ENCODE measurements at places on chromosomes 2 and 18.
A peak's percentile ranks its signal among the peaks of the same experiment; 100 is the strongest.

- no peak for DNase-seq
These were observed 103.2 kb downstream of the WDSUB1 start for GRCh38 chr2:159183346-159183745.

DNA sequence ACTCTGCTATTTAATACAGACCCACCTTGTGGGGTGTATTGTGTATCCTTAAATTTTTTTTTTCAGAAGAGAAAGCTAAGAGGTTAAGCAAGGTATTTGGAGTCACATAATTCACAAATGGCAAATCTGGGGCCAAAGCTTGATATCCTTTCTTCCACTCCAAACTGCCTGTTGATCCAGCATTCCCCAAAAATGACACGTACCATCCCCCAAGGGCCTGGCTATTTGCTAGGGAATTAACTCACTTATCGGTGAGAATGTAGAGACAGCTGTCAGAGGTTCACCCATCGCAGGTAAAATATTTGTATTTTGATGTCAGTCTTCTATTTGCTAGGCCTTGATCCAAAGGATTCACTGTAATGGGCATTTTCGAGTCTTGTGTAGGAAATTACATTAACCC, 103.6 kb upstream of the FZD7 start:
- DNase-seq = no peak

DNA sequence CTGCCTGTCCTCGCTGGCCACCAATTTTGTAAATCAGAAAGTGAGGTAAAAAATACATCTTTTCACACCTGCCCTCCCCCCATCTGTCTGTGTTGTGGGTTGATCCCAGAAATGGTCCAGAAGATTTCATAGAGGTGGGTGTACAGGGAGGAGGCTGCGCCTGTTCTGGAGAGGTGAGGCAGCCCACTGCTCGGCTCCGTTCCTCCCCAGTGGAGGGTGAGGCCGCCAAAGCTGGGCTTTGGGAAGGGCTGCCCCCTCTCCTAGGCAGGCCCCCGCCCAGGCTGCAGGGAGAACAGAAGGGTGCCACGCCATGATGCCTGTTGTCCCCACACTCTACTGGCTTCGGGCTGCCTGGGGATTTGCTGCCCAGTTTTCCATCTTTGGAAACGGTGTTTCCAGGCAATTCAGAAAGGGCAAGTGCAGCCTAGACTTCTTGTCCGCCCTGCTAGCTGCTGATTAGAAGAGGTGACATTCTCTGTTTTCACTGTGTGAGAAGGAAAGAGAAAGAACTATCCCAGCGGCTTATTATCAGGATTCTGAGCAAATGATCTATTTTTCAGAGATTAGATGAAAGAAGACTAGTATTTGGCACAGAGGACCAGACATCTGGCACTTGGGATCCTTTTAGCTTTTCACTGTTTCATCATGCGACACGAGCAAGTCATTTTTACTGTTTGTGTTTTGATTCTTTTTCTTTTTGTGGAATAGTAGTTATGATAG, 18.7 kb downstream of the SMARCAL1 start:
- no peak for DNase-seq

- DNase-seq = no peak
These were observed 36.7 kb downstream of the FTCDNL1 start for GRCh38 chr2:199814101-199814816.

DNA sequence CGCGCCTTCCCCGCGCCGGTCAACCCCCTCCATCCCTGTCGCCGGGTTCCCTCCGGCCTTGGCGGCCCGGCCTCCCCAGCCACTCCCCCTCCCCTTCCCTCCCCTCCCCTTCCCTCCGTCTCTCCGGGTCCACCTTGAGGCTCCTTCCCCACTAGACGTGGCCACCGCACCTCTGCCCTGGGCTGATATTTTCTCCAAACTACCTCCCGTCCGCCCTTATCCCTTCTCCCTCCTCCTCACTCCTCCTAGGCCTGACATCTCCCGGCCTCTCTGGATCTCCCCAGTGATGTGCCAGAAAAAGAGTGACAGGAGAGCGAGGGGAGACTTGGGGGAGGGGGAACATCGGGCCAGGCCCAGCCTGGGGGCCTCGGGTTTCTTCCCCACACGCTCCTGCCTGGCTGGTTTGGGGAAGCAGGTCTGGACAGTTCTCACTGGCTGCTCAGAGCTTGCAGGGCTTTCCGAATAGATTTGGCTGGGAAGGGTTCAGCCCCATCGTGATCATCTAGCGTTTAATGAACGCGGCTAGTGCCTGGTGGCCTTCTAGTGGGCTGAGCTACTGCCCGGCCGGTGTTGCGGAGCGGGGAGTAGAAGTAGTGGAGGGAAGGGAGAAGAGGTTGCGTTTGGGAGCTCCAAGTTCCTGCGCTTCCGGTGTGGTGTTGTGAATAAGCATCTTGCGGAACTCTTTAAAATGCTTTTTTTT, 641 bp downstream of the MAPRE3 start:
- DNase-seq = no peak

DNA sequence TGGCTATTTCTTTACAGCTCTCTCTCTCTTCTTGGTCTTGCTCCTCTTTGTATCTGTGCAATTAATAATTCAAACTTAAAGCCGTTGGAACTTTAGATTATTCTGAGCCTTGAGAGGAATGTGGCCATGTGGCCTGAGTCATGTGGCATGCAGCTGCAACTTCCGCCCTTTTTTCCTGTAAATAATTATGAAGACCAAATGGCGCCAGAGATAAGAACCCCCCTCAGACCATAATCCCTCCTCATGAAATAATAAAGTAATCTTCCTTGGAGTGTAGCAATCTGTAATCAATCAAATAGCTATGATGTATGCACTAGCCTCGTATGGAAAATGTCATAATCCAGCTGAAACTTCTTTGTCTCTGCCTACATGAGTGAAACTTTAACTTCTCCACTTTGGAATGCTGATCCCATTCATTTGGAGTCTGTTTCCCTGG, 13.5 kb upstream of the TWSG1 start:
- DNase-seq = no peak

DNA sequence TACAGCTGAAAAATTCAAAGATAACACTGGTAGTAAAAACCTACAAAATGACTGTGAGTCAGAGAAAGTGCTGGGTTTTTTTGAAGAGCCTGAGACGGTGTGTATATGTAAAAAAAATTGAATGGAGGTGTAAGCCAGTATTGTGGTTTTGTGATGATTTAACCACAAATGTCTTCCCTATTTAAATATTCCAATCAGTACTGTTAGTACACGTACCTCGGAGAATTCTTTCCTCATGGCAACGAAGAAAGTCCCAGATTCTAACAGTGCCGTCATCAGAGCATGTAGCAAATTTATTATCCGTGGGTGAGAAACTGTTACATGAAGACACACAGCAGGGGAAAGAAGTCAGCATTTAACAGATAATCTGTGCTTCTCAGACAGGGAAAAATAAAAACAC, 48.1 kb downstream of the WDR33 start:
- DNase-seq = no peak

- DNase-seq = no peak
These were observed 5.1 kb upstream of the EML4 start for GRCh38 chr2:42164046-42164445.

- DNase-seq = no peak
These were observed 198.2 kb downstream of the CD8B2 start for GRCh38 chr2:106685180-106685897.

DNA sequence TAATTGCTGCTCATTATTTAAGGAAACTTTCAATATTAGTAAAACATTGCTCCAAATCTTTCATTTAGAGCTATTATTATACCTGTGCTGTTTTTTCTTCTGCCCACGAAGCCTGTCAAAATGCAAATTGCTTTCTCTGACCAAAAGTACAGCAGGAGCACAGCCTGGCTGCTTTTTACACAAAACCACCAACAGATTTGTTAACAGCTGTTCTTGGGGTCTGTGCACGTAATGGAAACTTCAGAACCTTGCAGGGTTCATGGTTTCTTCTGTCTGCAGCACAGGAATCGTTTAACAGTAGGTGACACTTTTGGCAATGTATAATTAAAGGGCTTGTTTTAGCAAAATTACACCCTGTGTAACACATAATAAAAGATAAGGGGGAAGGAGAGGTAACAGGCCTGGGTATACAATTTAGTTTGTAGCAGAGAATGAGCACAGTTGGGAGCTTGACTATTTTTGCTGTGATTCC, 447.3 kb downstream of the KCNJ3 start:
- no peak for DNase-seq

- DNase-seq = no peak
These were observed 332.0 kb upstream of the RAB12 start for GRCh38 chr18:8277270-8277669.

- DNase-seq = no peak
These were observed 167.2 kb upstream of the RBBP8 start for GRCh38 chr18:22765896-22766295.

DNA sequence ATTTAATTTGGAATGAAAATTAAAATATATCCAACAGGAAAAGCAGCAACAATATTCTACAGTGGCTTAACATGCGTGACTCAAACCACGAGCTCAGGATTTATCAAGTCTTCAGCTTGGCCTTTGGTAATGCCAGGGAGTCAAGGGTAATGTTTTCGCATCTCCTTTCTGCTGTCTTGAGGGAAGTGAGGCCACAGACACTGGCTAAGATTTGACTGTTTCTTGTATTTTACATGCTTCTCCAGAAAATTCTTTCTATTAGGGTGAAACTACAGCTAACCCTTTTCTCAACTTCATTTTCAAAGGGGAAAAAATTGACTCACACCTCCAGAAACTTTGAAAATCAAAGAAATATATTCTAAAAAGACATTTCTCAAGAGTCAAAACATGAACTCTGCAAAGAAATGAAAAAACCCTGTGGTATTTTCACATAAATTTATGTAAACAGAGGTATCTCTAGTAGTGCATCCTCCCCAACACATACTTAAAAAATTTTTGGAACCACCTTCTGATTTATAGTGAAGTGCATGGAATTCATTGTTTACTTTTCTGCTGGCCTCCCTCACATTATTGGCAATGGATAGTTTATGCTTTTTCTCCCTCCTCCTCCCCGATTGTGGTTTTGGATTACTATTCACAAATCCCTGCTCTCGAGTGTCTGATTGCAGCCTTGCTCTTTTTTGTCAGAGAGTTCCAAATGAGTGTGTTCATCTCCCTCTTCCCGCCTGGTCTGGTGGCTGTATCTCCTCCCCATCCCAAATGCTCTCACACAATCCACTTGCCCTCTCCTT, 48.7 kb downstream of the DPP4 start:
- DNase-seq = no peak

DNA sequence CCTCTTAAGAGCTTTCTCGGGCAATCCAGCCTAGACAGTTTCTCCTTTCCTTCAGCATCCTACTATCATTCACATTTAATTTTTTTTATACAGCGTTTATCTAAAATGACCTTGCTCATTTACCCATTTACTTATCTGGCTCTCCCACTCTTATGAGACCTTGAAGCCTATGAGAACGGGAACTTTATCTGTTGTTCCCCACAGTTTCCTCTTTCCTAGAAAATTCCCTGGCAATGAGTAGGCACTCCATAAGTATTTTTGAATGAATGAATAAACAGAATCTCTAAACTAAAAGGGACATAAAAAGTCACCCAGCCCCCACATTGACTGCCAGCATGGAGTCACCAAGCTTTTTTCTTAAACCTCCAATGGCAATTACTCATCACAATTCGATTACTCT, 353.2 kb downstream of the METTL4 start:
- no peak for DNase-seq

DNA sequence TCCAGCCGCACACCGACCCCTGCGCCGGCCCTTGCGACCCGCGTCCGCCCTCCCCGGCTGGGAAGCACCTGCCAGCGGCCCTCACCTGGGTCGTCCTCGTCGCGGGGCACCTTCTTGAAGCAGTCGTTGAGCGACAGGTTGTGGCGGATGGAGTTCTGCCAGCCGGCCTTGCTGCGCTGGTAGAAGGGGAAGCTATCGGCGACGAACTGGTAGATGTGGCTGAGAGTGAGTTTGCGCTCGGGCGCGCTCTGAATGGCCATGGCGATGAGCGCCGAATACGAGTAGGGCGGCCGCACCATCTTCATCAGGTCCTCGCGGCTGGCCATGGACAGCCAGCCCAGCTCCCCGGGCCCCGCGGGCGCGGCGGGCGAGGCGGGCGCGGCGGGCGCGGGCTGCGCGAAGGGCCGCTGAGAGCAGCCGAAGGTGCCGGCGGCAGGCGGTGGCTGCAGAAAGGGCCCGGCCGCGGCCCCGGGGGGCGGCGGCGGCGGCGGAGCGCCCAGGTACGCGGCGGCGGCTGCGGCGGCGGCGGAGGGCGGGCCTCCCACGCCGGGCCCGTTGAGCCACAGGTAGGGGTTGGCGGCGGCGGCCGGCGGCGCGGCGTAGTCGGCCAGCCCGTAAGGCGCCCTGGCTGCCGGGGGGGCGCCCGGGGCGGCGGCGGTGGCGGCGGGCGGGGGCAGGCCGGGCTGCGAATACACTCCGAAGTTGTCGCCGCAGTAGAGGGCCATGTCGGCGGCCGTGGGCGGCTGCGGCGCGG, 505 bp downstream of the FOXI3 start:
- DNase-seq = peak; percentile 10

- DNase-seq = no peak
These were observed 55.9 kb upstream of the NT5C1B start for GRCh38 chr2:18645315-18645714.

DNA sequence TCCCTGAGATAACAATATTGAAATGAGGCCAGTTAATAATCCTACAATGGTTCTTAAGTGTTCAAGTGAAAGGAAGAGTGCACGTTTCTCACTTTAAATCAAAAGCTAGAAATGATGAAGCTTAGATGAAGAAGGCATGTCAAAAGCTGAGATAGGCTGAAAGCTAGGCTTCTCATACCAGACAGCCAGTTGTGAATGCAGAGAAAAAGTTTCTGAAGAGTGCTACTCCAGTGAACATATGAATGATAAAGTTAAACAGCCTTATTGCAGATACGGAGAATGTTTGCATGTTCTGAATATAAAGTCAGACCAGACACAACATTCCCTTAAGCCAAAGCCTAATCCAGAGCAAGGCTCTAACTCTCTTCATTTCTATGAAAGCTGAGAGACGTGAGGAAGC, 51.4 kb downstream of the EML4 start:
- DNase-seq = no peak

DNA sequence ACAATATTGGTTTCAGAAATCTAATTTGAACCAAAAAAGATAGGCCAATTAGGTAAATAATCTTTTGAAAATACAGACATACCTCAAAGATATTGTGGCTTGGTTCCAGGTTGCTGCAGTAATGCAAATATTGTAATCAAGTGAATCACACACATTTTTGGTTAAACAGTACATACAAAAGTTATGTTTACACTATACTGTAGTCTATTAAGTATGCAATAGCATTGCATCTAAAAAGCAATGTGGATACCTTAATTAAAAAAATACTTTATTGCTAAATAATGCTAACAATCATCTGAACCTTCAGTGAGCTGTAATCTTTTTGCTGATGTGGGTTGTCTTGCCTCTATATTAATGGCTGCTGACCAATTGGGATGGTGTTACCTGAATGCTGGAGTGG, 67.3 kb downstream of the KYNU start:
- no peak for DNase-seq

- DNase-seq = no peak
These were observed 244.3 kb downstream of the CNTNAP5 start for GRCh38 chr2:124269348-124269747.

GRCh38 chr2:224997802-224998201, 44.5 kb downstream of the DOCK10 start:
- DNase-seq = no peak

- no peak for DNase-seq
These were observed 26.4 kb downstream of the THNSL2 start for GRCh38 chr2:88196490-88197087.

Measured in T-helper 2 cell treated with Interferon-gamma antibody and Interleukin-4, amounts not matched to agents 5 μg/mL and 100 μg/mL, for 36 hours (primary cell).